ENCODE measurements at places on chromosomes 11 and 22.

DNA sequence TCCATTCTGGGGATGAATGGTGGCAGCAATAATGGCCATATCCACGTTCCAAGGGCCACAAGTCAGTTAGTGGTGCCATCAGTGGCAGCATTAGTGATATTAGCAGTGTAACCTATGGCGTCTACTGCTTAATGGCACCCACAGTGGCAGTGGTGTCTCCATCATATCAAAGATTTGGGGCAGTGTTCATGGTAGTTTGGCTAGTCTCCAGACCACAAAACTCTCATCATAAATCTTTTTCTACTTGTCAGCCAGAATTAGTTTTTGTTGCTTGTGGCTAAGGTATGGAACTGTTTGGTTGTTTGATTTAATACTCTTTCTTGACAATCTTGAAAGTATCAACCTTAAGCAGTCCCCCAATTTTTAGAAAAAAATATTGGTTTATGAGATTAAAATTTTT lies 45.1 kb upstream of the DEUP1 start:
- no peak for DNase-seq

- DNase-seq: no peak
Measured at GRCh38 chr22:16810188-16810802, 14.9 kb downstream of the XKR3 start.

- no peak for DNase-seq
Measured at GRCh38 chr11:36988556-36988955, 390.5 kb upstream of the RAG2 start.

GRCh38 chr11:94876645-94877442 lies 96.5 kb downstream of the CWC15 start:
- DNase-seq: no peak

DNA sequence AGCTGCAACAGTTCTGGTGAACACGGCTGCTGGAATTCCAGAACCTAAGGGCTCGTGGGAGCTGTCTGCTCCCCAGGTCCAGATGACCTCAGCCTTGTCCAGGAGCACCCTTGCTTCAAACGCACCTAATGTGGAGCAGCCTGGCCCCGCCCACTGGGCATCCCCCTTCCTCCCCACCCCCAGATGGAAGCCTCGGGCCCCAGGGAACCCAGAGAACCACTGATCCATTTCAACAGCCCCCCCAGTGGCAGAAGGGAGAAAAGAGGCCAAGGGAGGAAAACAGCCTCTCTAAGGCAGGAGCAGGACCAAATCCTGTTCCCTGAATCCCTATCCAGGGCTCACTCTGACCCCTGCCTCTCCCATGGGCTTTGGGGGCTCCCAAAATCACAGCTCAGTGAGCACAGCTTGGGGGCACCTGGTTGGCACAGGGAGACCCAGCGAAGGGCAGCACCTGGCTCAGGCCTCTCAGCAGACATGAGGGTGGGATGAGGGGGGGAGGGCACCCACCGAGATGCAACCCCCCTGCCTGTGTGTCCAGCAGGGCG lies 1.2 kb downstream of the CYTH4 start:
- no peak for DNase-seq

- no peak for DNase-seq
Measured at GRCh38 chr11:64764753-64765152, 5.0 kb upstream of the PYGM start.

- no peak for DNase-seq
Measured at GRCh38 chr11:114892381-114893197, 214.3 kb downstream of the NXPE2 start.

- no peak for DNase-seq
Measured at GRCh38 chr11:24496736-24497725, at the start of gene LUZP2. Gene LUZP2, plus strand, starts transcription at chr11:24497053.

- DNase-seq: no peak
Measured at GRCh38 chr11:107468596-107468995, 11.0 kb upstream of the CWF19L2 start.

DNA sequence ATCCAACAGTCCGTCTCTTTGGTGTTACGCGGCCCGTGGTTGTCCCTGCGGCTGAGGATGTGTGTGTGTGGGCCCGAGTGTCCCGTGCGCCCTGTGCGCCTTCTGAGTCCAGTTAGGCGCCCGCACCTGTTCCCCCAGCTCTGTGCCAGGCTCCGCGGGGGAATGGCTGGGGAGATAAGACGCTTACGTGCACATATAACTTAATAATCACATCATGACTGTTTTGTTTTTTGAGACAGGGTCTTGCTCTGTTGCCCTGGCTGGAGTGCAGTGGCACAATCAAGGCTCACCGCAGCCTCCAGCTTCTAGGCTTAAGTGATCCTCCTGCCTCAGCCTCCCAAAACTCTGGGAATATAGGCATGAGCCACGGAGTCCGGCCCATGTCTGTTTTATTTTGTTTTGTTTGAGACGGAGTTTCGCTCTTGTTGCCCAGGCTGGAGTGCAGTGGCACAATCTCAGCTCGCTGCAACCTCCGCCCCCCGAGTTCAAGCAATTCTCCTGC lies 817 bp downstream of the ARL2 start:
- DNase-seq: no peak
